ENCODE measurements at places on chromosomes 4 and X.

DNA sequence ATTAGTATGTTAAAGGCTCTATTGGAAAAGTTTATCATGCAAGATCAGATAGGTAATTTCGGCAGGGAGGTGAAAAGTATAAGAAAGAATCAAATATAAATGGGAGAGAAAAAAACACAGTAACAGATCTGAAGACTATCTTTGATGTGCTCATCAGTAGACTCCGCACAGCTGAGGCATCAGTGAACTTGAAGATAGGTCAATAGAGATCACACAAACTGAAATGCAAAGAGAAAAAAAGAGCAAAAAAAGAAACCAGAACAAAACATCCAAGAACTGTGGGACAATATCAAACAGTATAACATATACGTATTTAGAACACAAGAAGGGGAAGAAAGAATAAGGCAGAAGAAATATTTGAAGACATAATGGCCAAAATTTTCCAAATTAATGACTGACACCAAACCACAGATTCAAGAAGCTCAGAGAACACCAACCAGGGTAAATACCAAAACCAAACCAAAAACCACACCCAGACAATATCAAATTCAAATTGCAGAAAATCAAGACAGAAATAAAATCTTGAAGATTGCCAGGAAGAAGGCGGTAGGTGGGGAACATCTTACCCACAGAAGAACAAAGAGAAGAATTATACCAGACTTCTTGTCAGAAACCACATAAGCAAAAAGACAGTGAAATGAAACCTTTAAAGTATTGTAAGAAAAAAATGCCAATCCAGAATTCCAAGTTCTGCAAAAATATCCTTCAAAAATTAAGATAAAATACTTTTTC, 29.1 kb downstream of the PFKFB1 start:
- DNase-seq: no peak

GRCh38 chrX:107741404-107741790, 34.2 kb downstream of the TSC22D3 start:
- DNase-seq: no peak

DNA sequence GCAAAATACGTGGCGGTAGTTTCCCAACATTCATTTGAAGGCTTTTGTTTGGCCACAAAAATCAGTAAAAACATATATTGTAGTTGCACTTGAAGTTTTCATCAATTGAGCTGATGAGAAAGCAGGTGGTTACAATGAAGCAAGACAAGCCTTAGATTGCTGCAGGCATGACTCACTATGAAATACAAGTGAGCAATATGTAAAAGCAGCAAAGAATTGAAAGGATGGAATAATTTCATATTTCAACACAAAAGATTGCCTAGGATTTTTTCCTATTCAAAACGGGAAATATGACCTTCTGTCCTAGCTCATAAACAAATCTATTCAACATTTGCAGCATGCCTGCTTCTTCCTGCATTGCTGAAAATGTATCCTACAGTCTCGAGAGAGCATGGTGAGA, 190.9 kb upstream of the BANK1 start:
- no peak for DNase-seq

GRCh38 chr4:82785611-82786400, 12.8 kb downstream of the SCD5 start:
- DNase-seq: no peak

DNA sequence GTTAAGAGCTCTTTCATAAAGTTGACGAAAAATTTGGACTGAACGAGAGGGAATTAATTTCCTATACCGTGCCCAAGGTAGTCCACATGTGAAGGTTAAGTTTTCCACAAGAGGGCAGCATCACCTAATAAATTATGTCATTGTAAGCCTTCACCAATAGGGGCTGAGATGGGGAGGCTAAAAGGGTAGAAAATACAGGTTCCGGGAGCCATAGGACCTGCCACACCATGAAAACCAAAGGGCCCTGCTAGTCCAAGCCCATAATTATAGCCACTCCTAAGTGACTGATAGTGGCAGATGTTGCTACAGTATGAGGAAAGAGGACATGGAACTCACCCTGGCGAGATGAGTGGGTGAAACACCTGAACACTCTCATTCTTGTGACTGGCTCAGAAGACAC, 122.2 kb downstream of the SHROOM4 start:
- DNase-seq: no peak

DNA sequence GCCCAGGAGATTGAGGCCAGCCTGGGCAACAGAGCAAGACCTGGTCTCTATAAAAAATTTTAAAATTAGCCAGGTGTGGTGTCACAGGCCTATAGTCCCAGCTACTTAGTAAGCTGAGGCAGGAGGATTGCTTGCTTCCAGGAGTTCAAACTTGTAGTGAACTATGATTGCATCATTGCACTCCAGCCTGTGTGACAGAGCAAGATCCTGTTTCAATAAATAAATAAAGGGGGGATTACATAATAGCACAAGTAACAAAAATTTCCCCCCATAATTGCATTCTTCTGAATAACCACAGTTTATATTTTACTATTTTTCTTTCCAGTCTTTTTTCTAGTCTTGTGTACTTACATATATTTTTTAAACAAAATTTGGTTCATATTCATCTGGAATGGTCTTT, 135.6 kb downstream of the CHIC2 start:
- peak; percentile 61 for DNase-seq

DNA sequence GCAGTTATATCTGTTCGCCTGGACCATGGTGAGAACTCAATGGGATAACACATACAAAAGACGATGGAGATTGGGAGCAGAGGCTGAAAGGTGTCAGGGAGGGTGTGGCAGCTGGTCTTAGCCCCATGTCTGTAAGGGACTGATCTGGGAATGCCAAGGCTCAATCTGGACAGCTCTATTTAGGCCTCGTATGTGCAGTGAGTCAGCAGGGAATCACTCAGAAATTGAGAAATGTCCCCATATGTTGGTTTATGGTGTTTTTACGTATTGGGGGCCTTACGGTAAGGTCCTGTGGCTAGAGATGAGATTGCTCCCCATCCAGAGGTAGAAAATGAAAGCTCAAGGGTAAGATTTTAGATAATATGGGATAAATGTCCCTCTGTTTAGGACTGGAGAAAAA, 71.4 kb upstream of the TTC29 start:
- no peak for DNase-seq

- DNase-seq: peak; percentile 85
These were observed 514.5 kb downstream of the INPP4B start for GRCh38 chr4:142331646-142332045.

DNA sequence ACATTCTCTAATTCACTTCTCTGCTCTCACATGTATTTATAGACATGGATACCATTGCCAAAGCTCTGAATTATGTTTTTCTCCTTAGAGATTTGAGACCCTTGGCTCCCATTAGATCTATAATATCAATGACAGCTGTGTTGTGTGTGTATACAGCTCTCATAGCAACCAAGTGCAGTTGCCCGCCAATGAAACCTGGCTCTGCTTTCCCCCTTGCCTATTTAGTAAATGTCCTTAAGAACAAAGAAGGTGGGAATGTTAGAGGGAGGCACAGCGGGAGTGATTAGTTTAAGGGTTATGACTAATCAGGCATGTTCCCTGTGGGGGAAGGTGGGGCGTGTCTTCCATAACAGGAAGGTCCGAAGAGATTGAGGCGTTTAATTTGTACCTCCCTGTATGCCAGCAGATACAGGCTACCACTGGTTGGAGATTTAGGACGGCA, 100.5 kb upstream of the TBC1D9 start:
- DNase-seq: no peak

DNA sequence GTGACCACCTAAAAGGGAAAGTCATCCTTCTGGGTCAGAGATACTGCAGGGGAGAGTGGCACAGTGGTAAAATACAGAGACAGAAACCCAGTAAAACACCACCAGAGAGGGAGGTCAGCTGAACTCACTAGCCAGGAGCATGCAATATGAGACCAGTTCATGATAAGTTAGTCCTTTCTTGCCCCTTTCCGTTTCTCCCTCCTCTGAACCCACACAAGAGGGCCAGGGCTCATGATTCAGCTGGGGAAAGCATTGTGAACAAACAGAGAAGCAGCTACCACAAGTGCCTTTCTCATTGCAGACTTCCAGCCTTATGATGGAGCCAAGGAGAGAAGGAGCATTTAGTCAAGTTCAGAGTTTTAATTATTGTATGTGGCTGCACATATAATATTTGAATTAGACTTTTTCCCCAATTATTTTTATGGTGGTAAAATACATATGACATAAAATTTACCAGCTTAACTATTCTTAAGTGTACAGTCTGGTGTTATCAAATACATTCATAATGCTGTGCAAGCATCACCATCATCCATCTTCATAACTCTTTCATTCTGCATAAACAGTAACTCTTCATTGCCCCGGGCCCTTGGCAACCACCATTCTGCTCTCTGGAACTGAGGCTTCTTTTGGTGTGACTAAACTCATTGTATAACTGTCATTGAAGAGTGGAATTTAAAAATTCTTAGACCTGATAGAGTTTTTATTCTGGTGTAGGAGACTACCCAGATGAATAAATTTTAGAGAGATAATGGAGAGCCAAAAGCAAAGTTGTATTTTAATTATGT, 114.6 kb downstream of the DDIT4L start:
- no peak for DNase-seq

DNA sequence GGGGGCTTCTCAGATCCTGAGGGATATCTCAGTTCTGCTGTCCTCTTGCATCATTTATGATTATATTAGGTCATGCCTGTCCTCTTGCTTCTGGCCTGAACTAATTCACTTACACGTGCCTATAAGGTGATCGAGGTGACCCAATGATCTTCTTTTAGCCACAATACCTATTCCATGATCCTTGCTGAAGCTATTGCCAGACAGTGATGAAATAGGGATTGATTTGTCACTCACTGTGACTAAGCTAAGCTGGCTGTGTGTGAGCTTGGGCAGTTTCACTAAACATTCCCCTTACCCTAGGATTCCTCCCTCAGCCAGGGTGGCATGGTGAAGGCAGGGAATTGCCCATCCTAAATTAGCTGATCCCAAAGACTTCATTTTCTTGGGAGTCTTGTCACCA, 19.0 kb downstream of the HADH start:
- DNase-seq: peak; percentile 34

DNA sequence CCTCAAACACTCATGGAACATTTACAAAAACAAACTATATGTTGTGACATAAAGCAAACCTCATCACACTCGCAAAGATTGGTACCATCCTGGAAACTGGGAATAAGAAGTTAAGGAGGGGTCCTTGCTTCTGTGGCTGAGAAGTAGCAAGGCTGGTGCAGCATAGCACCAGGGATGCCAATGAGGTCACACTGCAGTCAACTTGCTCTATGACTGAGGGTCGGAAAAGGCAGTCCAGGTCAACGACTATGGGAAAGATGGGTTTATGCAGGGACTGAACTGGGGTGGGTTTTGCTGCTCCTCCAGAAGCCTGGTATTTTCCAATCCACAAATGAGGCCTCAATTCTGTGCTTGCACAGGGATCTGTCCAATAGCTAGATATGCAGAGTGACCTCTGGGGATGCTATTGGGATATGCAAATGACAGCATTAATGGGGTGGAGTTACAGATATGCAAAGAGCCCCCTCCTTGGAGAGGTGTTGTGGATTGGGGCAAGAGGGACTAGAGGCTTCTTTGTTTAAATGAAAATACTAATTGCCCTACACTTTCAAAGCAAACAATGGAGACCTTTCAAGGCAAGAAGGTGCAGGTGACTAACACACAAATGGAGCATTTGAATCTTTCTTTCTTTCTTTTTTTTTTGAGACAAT, 7.2 kb upstream of the IL13RA1 start:
- no peak for DNase-seq

GRCh38 chr4:20445933-20446723, 194.4 kb downstream of the SLIT2 start:
- no peak for DNase-seq

DNA sequence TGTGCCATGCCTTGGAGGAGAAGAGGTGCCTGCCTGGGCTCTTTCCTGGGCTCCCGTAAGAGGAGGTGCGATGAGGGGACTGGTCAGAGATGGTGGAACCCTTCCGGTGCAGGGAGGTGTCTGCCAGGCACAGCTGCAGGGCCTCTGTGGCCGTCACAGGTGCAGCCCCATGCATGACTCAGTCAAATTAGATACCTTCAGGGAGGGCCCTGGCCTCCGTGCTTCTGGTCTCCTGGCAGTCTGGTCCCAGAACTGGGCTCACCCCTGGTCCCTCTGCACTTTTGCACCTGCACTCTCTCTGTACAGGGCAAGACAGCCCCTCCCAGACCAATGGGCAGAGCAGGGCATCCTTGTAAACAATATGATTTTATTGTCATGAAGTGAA, 49.9 kb upstream of the LRPAP1 start:
- no peak for DNase-seq

All from AG04449 (cell line).